Fibroblast of mammary gland (primary cell): ENCODE measurements at places on chromosomes 1 and 21.
A peak's percentile ranks its signal among the peaks of the same experiment; 100 is the strongest.

- no peak for DNase-seq
Observed at GRCh38 chr1:181430015-181430885, 53.1 kb upstream of the CACNA1E start.

- DNase-seq: no peak
Observed at GRCh38 chr1:93959413-93959812, 50.2 kb upstream of the GCLM start.

DNA sequence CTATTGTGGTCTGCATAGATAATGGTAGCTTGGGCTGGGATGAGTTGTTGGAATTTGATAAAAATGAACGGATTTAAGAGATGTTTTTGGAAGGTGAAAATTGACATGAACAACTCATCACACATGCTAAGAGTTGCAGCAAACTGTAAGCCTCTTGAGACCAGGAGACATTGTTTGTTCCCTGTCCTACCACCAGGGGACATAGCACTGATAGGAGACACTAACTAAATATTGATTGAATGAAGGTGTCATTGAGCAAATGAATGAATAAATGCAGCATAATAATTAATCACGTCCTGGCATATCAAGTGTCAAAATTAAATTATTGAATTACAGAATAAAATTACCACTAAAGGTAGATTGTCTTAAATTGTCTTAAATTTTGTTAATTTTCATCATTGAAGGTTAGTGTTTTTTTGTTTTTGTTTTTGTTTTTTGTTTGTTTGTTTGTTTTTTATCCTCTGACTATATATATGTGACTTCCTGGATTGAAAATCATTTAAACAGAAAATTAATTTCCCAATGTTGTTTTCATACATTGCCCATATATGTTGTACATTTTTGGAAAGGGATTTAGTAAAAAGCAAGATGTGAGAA is 285.3 kb upstream of the C1orf105 start:
- DNase-seq: peak; percentile 46

DNA sequence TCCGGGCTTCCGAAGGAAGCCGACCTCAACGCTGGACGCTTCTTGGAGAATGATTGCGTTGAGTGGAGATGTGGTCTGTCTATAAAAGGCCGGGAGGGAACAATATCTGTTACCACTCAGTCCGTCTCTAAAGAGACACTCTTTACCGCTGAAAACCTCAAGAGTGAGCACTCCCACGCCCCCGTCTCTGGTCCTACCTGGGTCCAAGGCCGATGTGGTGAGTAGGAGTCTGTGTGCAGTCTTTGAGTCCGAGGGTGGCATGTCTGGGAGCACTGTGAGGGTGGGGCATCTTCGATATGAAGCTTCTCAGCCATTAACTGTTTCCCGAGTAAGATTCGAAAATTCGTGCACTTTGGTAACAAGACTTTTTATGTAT is 576 bp downstream of the ZFP69 start:
- DNase-seq: peak; percentile 28

DNA sequence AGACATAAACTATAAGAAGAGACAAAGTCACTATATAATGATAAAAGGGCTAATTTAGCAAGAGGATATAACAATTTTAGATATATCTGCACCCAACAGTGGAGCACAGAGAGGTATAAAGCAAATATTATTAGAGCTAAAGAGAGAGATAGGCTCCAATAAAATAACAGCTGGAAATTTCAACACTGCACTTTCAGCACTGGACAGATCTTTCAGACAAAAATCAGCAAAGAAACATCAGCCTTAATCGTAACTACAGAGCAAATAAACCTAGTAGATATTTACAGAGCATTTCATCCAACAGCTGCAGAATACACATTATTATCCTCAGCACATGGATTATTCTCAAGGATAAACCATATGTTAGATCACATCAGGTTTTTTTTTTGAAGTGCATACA is 642.9 kb downstream of the AMY1C start:
- DNase-seq: no peak

GRCh38 chr1:230910755-230911117 is 42.4 kb upstream of the C1orf198 start:
- no peak for DNase-seq

GRCh38 chr1:103424650-103425049 is 100.8 kb upstream of the RNPC3 start:
- DNase-seq: no peak
